ENCODE measurements at places on chromosomes 12 and 14. TPM values are rescaled to one million over a fixed set of nuclear protein-coding genes. Genes with fewer than 3 reads are reported as not detected.

DNA sequence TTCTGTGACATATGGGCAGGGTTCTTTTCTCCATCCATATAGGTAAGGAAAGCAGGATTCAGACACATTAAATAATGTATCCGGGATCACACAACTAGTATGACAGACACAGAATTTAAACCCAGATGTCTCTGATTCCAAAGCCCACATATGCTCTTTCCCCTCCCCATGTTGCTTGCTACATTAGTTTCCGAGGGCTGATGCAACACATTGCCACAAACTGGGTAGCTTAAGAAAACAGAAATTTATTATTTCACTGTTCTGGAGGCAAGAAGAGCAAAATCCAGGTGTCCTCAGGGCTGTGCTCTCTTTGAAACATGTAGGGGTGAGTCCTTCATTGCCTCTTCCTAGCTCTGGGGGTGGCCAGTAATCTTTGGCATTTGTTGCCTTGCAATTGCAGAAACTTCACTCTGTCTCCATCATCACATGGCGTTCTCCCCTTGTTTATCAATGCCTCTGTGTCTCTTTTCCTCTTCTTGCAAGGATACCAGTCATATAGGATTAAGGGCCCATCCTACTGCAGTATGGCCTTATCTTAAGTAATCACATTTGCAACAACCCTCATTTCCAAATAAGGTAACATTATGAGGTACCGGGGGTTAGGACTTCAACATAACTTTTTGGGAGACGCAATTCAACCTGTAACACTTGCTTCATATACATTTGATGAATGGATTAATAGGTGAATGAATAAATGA lies 83.0 kb upstream of the CCND2 start:
- DNase-seq = no peak

- DNase-seq = peak; percentile 88
Observed at GRCh38 chr14:22333422-22334274, 255.4 kb downstream of the DAD1 start.

DNA sequence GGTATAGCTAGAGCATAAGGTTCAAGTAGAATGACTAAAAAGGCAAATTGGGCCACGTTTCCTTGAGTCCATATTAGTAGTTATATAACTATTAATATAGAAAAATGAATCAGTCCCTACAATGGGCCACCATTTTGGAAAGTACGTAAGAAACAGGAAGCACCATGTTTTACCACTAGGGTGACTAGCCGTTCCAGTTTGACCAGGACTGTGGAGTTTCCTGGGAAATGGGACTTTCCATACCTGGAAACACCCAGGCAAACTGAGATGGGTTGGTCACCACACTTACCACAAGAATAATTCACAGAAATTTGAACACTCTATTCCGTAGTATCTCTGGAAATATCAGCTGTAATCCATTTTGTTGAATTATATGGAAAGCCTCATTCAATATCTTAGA lies 2.1 kb upstream of the MAGOHB start:
- peak; percentile 13 for DNase-seq

DNA sequence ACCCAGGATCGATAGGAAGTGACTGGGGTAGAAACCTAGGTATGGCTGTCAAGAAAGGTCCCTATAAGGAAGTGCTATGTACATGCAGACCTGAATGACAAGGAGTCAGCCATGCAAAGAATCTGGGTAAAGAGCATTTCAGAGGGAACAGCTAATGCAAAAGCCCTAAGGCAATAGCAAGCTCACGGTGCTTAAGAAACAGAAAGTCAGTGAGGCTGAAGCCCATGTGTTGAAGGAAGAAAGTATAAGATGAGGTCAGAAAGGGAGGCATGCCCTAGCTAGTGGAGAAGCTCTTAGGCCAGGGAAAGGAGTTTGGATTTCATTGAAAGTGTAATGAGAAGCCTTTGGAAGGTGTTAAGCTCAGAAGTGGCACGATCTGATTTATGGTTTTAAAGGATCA lies 6.0 kb upstream of the ADCY6 start:
- DNase-seq = peak; percentile 88

- no peak for DNase-seq
Observed at GRCh38 chr14:50821510-50822464, 9.2 kb downstream of the NIN start.

GRCh38 chr12:91818227-91819131 lies 327.2 kb downstream of the BTG1 start:
- DNase-seq = peak; percentile 64

DNA sequence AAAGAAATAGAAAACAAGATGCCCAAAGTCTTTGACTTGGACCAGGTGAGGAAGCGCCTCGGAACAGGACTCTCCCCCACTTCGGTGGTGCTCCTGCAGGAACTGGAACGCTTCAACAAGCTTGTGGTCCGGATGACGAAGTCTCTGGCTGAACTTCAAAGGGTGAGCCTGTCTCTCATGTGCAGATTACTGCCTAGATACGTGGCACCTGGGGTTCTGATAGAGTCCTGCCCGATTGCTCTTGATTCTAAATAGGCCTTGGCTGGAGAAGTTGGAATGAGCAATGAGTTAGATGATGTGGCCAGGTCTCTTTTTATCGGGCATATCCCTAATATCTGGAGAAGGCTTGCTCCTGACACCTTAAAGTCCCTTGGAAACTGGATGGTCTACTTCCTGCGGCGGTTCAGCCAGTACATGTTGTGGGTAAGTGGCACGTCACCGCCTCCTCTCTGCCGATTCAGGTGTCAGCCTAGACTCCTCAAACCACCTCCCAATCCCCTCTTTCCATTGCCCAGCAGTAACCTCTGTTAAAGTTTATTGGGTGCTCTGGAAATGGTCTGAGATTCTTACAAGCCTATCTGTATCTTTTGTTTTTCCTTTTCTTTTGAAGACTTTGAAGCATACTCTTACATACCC lies 40.8 kb downstream of the CCDC92 start:
- DNase-seq = no peak

DNA sequence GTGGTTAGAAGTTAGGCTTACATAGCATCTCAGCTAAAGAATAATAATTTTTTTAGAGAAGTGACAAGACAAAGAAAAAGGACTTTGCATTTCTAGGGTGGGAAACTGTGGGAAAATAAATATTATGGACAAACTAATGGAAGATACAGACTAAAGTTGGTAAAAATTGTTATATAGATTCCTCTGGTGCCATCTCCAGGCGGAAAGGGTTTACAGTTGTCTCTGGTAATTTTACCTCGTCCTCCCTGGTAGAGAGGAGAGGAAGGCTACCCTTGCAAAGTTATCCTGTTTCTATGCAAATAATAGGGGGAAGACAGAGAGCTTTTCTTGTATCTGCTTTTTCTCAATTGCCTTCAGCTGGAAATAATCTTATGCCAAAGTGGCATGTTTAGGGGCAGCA lies 5.2 kb downstream of the OR11G2 start:
- DNase-seq = no peak

GRCh38 chr14:69685218-69685616 lies 73.8 kb downstream of the SUSD6 start:
- peak; percentile 71 for DNase-seq

GRCh38 chr12:54588890-54589267 lies 420 bp upstream of the PPP1R1A start:
- DNase-seq = no peak

DNA sequence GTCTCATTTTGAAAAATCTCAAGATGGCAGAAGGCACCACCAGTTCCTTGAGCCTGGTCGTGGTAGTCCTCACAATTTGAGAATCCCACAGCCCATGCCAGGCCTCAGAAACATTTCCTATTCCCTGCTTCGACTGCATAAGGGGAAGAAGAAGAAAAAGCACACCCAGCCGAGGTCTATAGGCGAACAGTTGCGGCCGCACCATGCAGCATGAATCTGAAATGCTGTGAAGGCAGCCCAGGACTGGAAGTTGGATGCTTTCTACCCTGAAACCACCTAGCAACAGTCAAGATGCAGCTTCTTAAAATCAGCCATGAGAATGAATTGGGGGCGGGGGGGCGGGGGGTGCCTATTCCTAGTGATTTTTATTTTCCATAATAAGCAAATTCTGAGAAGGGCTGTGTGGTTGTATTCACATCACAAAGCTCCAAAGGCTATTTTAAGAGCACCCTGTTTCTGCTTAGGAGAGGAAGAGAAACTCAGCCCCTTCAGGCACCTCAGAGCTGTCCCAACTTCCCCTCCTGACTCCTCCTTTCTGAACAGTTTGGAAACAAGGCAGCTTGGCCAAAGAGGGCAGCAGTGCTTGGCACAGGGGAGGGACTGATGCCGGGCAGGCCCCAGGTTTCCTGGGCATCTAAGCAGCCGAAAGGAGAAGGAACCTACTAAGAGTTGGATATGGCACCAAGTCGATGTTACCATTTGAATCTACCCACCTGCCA lies 172.5 kb upstream of the FOXN3 start:
- no peak for DNase-seq

GRCh38 chr12:42076976-42077375 lies 67.7 kb downstream of the GXYLT1 start:
- no peak for DNase-seq

DNA sequence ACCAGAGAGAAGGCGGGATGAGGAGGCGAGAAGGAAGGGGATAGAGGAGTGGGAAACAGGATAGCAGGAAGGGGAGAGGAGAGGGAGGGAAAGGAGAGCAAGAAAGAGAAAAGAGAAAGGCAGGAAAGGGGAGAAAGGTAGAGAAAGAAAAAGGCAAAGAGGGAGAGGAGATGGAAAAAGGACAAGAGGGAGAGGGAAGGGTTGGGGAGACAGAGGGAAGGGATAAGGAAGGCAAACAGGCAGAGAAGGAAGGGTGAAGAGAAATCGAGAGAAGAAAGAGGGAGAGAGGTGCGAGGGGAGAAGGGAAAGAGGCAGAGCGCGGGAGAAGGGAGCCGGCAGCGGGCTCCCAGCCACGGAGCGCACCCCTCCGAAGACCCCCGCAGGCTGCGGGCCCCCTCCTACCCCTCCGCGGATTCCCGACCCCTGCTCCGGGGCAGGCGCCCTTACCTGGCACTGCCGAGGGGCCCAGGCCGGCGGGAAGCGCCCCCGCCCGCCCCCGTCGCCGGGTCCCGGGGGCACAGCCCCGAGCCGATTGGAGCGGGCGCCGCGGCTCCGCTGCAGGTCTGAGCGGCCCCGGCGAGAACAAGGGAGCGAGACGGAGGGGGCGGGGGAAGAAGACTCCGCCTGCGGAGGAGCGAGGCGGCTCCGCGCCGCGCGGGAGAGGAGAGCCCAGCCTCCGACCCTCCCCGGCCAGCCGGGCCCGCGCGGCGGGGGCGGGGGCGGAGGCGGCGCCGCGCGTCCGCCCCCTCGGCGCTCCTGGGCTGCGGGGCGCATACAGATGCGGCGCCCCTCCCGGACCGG lies at the start of gene CDH24:
Gene CDH24 (minus strand): TSS at position 565 of the 801 bp plus-strand sequence. CDS start 1,787 bp downstream, outside the sequence.
- DNase-seq = peak; percentile 78

DNA sequence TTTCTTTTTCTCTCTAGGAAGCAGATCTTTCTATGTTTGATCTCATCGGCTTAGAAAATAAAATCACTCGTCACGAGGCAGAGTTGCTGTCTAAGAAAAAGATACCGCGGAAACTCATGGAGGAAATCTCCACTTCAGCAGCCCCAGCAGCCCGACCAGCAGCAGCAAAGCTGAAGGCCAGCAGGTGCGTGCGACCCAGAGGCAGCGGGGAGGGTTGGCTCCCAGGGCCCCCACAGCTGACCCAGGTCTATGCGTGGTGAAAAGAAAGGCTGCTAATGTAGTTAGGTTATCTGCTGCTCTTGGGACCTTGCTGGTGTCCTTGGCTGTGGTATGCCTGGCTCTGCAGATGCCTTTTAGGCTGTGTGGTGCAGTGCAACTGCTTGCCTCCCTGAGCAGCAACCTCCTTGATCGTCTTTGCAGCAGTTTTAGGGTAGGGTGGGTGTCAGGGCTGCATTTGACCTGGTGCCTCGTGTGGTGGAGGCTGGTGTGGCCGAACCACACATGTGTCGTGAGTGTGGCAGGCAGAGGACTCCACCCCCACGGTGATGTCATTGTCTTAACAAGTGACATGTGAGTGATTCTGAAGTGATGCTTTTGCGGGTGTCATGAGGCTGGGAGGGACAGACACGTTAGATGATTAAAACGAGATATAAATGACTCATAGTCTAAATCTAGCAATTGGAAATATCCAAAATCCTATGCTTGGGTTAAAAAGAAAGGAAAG lies 68.6 kb downstream of the EP400 start:
- no peak for DNase-seq

GRCh38 chr12:65023485-65023884 lies 97.6 kb downstream of the WIF1 start:
- DNase-seq = no peak

- DNase-seq = no peak
Observed at GRCh38 chr14:93114068-93114710, 1.5 kb downstream of the ITPK1 start.

RIMKLB gene
- 4.0 TPM for total RNA-seq

THTPA gene
- 7.1 TPM for total RNA-seq

TMBIM6 gene
- 680 TPM for total RNA-seq

AQP2 gene
- total RNA-seq = not detected
